Activated CD4-positive, CD25-positive, alpha-beta regulatory T cell (primary cell): ENCODE measurements at places on chromosomes 12 and 14.

GRCh38 chr14:73402579-73402978 lies 55.8 kb downstream of the NUMB start:
- DNase-seq: no peak

- DNase-seq: no peak
Measured at GRCh38 chr14:101193845-101194372, 290.4 kb upstream of the RTL1 start.

DNA sequence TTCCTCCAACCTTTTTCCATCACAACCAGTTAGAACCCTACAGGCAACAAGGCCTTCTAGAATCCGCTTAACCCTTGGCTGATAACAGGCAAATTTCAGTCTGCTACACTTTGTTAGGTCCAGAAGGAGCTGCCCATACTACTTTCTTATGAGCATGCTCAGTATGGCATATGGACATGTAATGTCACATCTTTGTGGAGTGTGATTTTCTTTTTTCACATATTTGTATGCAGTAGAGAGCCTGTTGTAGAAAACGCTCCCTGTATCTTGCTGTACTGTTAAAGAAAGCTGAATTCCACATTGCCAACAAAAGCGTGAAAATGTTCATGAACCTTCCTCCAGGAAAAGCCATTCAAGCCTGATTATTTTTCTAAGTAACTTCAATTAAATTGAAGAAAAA lies 196.5 kb downstream of the SLC41A2 start:
- no peak for DNase-seq

DNA sequence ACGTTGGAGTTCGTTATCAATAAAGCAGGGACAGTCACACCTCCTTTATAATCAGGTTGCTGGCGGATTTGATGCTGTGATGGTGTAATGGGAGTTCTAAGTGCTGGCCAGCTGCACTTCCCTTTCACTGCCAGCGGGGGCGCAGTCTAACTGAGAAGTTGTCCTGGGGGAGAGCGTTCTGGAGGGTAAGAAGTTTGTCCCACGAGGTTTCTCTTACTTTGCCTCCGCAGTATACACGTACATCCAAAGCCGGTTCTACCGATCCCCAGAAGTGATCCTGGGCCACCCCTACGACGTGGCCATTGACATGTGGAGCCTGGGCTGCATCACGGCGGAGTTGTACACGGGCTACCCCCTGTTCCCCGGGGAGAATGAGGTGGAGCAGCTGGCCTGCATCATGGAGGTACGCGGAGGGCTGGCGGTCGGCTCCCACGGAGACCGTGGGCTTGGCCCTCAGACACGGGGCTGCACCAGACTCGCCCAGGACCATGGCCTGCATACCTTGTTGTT lies 42.7 kb downstream of the DYRK4 start:
- peak; percentile 58 for DNase-seq

DNA sequence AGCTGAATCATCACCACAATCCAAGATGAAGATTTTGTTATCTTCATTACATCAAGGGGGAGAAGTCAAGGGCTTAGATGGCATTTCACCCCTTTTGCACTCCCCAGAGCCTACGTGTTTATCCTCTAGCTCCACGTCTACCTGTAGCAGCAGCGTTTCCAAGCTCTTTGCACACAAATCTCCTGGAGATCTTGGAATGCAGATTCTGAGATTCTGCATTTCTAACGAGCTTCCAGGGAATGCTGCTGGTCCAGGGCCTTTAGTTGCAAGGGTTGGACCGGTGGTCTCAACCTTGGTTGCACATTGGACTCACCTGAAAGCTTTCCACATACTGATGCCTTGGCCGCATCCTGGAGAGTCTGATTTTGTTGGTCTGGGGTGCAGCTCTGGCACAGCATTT lies 49.5 kb upstream of the STON2 start:
- DNase-seq: no peak

DNA sequence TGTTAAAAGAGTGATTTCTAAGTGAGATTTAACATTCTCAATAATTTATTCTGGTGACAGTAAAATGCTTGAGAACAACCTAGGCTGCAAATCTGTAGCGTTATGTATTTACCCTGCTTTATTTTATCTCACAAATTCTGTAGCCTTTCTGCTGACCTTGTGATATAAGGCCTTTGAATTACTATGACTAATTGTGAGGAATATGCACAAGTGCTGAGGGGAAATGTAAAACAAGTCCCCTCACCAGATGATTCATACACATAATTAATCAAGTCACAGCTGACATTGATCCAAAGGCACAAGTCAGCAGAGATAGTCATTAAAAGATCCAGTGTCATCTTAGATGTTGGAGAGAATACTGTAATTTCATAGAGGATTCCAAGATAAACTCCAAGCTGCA lies 992.7 kb upstream of the USP15 start:
- no peak for DNase-seq

- DNase-seq: no peak
Measured at GRCh38 chr12:28973491-28973890, 175.6 kb upstream of the FAR2 start.

GRCh38 chr14:99910337-99911309 lies 117.4 kb downstream of the EML1 start:
- DNase-seq: no peak

DNA sequence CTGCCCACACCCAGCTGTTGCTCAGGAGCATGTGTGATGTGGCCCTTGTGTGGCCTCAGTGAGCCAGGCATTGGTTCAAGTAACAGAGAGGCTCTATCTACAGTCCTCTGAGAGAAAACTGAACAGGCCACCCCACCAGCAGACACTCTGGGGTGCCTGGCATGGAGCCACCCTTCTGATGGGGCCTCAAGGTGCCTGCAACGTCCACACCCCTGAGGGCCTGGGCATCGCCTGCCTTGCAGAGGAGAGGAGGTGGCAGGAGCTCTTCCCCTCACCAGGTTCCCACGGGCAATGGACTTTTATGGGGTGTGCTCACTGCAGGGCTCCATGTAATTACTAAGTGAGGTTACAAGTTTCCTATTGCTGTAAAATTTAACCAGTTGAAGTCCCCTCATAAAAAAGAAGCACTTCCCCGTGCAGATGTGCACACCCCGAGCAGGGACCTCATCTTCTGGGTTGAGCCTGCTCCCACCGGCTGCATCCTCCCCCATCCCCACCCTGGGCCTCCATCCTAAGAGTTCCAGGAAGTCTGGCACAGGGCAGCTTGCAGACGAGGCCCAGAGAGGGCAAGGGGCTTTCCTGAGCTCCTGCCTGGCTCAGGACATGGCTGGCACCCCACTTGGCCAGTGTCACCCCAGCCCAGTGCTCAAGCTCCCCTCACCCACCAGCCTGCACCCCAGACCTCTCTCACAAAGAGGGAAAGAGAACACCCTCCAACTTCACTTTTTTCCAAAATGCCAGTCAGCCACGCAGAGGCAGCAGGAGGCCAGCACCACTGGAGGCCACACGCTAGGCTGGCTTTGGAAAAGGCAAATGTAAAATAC lies 270.4 kb upstream of the RTL1 start:
- DNase-seq: no peak

DNA sequence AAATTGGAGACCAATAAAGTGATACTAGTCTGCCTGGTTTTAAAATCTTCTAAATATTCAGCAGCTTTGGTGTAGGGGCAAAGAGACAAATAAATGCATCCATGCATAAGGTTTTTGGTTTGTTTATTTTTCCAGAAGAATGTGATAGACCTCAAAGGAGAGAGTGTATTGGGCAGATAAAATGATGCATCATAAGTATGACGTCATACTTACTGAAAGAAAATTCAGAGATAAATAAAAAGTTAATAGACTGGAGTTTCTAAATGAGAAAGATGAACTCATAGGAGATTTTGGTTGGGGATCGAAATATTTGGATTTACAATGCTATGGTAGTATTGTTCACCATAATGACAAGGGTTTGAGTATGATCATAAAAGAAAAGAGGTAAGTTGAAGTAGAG lies 10.2 kb downstream of the SYT10 start:
- no peak for DNase-seq

DNA sequence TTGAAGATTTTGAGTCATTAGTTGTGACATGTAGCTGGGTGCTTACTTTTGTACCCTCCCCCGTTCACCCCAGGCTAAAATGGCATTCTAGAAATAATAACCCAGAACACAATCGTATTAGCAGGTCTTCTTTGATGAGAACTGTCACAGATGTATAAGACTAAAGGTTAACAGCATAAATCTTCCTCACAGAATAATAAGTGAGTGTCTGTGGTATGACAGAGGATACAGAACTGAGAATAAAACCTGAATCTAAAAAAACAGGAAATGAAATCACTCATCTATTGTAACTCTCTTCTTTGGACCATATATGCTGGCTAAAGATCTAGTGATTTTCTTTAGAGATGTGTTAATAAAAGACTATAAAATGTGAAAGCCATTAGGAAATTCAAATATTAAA lies 746.6 kb downstream of the LRFN5 start:
- DNase-seq: no peak

GRCh38 chr12:56476972-56477432 lies 8.6 kb downstream of the SPRYD4 start:
- no peak for DNase-seq

- no peak for DNase-seq
Measured at GRCh38 chr14:62689733-62690132, 355.5 kb downstream of the KCNH5 start.

- no peak for DNase-seq
Measured at GRCh38 chr14:100271247-100271939, 32.4 kb downstream of the YY1 start.

- no peak for DNase-seq
Measured at GRCh38 chr14:93533842-93534241, 103.1 kb downstream of the UNC79 start.

DNA sequence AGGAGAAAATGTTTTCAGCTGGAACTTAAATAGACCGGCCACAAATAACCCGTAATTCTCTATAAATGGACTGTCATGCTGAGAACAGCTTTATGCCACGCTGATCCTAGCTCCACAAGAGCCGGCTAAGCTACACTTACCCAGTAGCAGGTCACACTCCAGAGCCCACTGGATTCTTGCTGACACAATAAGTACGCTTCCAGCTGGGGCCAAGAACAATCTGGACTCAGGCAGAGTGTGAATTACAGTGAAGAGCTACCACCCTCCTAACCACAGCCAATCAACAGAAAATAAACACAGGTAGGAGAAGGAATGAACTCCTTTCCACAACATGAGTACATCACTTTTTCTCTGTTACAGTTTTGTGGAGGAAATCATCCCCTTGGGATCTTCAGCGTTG lies 531.3 kb downstream of the GALC start:
- DNase-seq: no peak

GRCh38 chr14:103520657-103521437 lies 1.8 kb downstream of the CKB start:
- DNase-seq: peak; percentile 48

- no peak for DNase-seq
Measured at GRCh38 chr12:113835896-113836295, 130.2 kb downstream of the RBM19 start.

DNA sequence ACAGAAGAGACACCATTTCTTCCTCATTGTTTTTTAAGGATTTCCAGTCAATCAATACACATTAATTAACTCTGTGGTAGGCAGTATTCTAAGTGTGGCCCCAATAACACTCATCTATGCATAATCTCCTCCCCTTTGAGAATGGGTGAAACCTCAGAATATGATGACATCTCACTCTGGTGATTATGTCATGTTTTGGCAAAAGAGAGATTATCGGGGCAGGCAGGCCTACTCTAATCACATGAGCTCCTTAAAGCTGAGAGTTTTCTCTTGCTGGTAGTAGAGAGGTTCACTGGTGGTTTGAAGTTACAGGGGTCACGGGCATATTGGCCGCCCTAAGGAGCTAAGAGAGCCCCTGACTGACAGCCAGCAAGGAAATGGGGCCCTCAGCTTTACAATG lies 7.1 kb upstream of the LGMN start:
- no peak for DNase-seq

- DNase-seq: no peak
Measured at GRCh38 chr14:35535483-35536112, 1.6 kb downstream of the INSM2 start.

GRCh38 chr12:56957229-56958052 lies at the start of gene RDH16:
Gene RDH16, minus strand, starts transcription at chr12:56957608. Its CDS starts 146 bp downstream, at chr12:56957462.
- no peak for DNase-seq

GRCh38 chr14:61140872-61141271 lies 140.3 kb downstream of the TMEM30B start:
- no peak for DNase-seq

DNA sequence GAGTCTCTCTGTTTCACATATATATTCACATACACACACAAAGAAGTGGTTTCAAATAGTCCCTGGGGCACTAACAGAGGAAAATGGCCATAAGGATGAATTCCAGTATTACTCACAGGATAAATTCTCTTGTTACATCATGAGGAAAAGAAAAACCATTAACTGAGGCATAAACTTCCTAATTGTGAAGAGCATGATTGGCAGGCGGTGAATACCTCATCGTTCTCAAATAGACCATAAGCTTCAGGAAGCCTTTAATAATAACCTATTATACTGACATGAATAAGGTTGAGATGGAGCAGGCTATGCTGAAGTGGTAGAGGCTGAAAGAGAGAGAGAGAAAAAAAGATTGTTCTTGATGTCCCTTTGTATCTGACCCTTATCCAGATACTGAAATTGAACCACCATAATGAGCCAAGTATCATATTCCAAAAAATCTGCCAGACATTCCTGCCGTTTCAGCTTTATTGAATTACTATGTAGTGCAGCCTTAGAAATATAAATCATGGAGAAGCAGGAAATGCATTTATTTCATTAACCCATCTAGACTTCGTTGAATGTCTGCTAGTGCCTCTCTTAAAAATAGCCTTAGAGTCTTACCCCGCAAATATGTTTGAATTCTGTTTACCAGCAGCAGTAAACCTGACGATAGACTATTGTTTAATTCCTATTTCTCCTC lies 86.8 kb downstream of the NUAK1 start:
- DNase-seq: no peak

DNA sequence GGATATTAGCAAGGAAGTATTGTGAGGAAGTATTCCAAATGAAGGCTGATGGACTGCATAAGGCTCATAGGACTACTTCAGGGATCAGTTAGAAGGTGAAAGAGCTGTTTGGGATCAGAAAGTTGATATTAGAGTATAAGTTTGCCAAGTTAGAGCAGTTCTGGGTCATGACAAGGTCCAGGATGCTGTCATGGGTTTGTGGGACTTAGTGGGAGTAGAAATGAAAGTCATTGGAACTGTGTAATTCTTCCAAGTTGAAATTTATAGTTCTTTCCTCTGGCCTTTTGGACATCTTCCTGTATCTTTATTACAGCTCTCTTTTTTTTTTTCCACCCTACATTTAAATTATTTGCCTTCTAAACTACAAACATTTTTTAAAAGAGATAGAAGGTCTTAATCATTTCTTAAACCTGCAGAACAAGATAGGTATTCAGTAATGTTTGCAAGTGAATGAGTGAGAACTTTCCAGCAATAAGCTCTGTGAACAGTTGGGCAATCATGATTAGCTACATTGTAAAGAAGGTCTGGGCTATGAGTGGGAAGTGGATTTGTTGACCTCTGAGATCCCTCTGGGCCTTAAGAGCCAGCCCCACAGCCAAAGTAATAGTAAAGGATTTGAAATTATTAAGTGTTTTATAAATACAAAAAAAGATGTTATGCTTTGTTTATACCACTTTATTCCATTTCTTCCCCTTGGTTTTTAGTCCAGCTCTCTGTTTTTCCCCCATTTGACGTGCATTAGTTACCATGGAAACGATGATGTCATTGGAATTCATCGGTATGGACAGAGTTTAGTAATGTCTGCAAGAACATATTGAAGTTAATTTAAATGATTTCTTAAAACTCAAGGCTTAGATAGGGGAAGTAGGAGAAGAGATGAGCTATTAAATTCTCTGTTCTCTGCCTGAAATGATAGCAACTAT lies 247.9 kb upstream of the ARHGAP5 start:
- DNase-seq: no peak

GRCh38 chr14:30387871-30388270 lies 171.1 kb upstream of the G2E3 start:
- DNase-seq: no peak

GRCh38 chr12:40769846-40770245 lies 77.6 kb downstream of the CNTN1 start:
- no peak for DNase-seq
